Hippocampal formation (tissue), 2 donors: ENCODE measurements at places on chromosomes 7 and 10.

GRCh38 chr10:88964869-88965415 is 12.4 kb upstream of the ACTA2 start:
- DNase-seq, result no peak

DNA sequence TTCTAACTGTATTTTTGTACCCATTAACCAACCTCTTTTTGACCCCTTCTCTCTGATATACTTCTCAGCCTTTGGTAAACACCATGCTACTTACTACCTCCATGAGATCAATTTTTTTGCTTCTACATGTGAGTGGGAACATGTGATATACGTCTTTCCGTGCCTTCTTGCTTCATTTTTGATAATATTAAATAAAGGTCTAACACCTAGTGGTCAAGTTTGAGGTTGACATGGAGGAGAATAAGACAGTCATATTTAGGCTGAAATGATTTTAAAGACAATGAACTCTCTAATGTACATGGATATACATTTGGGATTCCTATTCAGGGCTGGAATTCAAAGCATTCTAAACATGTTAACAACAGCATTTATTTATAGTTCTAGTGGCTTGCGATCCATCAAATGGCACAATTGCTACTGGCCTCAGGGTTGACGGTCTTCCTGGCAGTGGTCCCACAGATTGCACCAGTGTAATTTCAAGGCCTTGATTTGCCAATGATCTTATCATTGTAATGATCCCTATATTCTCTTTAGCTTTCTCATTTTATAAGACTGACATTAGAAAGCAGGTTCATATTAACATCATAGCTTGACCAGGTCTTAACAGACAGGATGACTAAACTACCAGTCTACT is 315.9 kb upstream of the ETV1 start:
- no peak for DNase-seq

DNA sequence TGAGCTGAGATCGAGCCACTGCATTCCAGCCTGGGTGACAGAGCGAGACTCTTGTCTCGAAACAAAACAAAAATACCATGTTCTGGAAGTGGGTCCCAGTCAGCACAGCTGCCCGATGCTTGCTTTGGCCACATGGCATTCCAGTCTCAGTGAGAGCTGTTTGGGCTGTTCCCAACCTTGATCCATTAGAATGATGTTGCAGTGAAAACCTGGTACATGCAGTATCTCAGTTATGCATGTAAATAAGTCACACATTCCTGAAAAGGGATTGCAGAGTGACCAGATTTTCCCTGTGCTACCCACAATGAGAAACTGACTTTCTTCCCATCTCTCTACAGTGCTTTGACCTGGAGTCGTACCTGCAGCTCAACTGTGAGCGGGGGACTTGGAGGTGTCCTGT is 15.4 kb downstream of the ZMIZ2 start:
- no peak for DNase-seq

- DNase-seq, result no peak
Observed at GRCh38 chr10:824946-825345, 106.6 kb downstream of the LARP4B start.

GRCh38 chr7:1696671-1697498 is 26.8 kb downstream of the ELFN1 start:
- DNase-seq, result no peak

DNA sequence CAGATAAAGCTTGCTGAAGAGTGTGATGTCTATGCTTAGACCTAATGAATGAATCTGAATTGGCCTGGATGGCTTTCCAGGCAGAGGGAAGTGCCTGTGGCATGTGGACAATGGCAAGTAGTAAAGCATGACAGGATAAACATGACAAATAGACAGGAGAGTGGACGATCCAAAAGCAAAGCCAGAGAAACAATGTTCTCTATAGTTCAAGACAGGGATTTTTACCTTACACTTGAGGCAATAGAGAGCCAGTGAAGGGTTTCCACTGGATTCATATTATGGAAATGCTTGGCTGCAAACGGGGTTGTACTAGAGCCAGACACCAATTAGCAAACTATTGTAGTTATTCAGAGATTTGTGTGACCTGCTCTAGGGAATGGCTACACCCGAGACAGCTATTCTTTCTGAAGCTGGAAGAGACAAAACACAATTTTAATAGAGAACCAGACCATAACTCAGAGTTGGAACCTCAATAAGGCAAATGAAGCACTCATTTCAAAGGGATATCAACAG is 2.3 kb downstream of the AGMO start:
- no peak for DNase-seq

GRCh38 chr7:131173145-131173890 is 154.4 kb upstream of the MKLN1 start:
- DNase-seq, result no peak

GRCh38 chr7:91512958-91513357 is 248.7 kb downstream of the FZD1 start:
- no peak for DNase-seq

DNA sequence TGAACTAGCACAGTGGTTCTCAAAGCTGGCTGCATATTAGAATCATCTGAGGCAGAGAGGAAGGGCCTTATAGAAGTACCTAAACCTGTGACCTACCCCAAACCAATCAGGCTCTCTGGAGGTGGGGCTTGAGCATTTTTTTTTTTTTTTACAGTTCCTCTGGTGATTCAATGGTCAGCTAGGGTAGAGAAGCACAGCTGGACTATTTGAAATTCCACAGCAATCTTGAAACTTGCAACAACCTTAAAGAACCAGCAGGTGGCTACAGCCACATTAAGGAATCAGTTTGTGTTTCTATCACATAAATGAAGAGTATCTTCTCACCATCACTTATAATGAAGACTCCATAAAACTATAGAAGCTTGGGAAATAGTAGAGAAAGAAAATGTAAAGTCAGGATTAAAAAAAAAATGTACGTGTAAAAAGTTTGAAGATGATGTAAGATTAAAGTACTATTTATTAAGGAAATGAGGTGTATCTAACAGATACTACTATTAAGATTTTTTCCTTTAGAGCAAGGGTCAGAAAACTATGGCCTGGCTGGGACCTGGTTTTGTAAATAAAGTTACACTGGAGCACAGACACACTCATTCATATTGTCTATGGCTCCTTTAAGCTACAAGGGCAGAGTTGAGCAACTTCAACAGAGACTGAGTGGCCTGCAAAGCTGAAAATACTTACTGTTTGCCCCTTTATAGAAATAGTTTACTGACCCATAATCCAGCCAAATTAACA is 3.8 kb downstream of the RTKN2 start:
- DNase-seq, result no peak

- no peak for DNase-seq
Observed at GRCh38 chr7:134584290-134584689, 35.4 kb downstream of the AKR1B15 start.

DNA sequence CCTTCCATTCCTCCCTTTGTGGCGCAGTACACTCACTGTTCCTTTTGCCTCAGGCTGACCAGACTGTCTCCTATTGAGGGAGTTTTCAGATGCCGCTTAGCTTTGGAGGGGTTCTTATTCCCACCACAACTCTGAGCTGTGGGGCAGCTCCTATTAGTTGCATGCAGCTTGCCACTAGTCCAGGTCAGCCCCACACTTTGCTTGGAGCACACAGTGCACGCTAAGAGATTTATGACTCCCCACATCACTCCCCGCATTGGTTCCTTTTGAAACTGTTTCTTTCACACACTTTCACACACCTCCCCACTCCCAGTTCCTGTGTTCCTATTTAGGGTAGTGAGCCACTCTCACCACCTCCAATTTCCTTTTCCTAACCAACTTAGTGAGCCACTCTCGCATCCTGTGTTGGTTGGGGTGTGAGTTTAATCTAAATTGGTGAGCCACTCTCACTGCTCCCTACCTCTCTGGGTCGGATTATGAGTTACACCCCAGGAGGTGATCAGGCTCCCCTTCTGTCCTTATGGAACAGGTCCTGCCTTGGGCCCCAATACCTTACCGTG is 10.4 kb upstream of the ZNF485 start:
- DNase-seq, result no peak

- DNase-seq, result no peak
Observed at GRCh38 chr10:18204039-18204835, 64.0 kb downstream of the CACNB2 start.

GRCh38 chr7:44489955-44490350 is 505 bp downstream of the NUDCD3 start:
- DNase-seq, result no peak

DNA sequence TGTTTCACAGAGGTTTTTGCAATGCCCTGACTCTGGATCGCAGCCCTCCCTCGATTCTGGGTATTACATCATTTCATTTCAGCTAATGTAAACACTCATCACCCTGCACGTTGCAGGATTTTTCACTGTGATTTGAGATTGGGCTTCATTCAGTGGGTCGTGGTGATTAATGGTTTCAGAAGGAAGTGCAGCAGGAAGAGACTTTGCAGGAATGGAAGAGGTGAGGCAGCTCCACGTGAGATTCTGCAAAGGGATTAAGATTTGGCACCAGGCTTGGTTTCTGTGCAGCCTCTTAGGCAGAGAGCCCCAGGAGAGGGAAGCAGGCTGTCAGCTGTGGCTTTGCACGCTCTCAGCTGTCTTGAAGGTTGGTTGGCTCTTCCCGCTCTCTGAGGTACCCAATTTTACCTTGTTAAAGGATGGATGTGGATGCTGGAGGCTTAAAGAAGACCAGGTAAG is 95.2 kb downstream of the PLCE1 start:
- DNase-seq, result no peak

DNA sequence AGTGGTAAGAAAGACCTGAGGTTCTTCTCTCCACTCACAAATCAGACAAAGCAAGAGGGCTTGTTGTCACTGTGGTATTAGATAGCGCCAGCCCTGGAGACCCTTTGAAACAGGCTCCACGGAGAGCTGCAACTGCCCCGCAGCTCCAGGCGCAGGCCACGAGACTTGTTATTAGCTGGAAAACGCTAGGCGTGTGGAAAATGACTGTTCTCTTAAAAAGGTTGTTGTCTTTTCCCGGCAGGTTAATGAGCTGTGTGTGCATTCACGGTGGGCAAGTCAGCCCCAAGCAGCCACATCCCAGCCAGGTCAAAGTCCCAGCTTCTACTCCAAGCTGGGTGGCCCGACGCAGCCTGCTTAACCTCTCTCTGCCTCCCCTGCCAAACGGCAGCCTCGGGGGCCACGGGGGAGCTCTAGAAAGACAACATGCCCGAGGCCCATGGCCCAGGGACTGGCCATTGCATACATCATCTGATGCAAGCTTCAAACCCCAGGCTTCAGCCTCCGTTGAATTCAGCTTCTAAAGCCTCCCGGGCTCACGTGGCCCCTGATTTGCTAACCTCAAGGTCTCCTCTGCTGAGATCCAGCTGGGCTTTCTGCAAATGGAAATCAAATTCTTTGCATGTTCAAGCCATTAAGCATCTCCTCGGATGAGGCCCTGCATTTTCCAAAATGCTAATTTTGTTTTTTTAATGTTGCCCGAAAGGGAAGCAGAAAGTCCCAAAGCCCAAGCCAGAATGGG is 61.3 kb upstream of the DNAAF5 start:
- DNase-seq, result no peak

DNA sequence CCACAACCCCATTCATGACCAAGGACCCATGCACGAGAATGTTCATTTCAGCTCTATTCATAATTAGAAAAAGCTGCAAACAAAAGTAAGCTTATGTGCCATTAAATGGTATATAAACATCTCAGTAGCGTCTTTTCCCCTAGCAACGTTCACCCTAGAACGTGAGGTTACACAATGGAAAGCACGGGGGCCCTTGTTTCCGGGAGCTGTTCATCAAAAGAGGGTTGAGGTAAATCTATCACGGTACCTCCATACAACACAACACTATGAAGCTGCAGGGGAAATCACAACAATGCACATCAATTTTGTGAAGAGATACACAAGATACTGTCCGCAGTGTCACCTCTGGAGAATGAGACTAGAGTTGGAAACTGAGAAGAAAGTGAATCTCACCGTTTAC is 80.9 kb upstream of the DDC start:
- DNase-seq, result no peak

- DNase-seq, result no peak
Observed at GRCh38 chr7:36456138-36456537, 66.5 kb downstream of the ANLN start.

GRCh38 chr7:36620166-36620708 is 104.1 kb downstream of the AOAH start:
- no peak for DNase-seq

- DNase-seq, result no peak
Observed at GRCh38 chr7:99672573-99672972, 7.2 kb downstream of the CYP3A5 start.

DNA sequence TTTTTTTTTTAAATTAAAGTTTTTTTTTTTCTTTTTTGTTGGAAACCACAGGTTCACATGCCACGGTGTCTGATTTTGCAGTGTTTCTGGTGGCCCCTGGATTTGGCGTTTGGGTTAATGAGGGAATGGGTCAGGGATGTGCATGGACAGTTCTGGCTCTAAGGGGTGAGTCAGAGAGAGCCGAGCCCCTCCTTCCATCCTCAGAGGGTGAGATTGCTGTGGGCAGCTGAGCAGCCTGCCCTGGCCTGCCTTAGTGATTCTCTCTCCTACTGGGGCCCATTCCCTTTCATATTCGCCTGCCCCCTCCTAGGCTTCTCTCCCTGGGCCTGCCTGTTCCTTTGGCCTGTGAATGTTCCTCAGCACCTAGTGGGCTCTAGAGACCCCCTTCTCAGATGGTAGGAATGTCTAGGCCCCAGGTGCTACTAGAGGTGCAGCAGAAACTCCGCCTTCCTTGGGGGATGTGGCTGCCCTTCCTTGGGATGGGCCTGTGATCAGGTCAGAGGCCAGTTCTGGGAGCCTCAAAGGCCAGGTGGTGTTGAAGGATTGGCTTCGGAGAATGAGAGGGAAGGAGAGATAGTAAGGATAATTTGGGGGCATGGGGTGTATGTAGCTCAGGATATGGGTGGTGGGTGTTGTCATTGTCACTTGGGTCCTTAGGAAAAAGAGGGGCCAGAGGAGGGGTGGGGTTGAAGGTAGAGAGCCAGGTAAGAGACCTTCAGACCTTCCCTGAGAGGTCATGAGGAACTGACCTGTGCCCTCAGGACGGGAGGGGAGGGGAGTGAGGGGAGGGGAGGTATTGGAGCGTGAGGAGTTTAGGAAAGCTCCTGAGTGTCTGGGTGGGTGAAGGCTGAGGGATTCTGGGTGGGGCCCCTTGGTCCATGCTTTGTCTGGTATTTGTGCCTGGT is 19.8 kb downstream of the TSPAN14 start:
- no peak for DNase-seq

DNA sequence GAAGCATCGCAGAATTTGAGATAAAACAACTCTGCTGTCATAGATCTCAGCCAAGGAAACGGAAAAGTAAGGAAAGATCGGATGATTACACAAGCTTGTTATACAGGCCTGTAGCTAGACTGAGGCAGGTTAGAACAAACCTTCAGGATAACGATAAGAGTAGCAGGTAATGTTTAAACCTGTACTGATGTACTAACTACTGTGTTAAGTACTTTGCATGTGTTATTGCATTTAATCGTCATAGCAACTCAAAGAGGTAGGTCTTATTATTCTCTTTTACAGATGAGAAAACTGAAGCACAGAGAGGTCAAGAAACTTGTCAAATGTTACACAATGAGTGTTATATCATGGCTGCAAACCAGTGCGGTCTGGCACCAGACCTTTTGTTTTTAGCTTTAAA is 352.5 kb downstream of the GPAM start:
- no peak for DNase-seq

GRCh38 chr7:523347-524336 is 4.0 kb upstream of the PDGFA start:
- no peak for DNase-seq

DNA sequence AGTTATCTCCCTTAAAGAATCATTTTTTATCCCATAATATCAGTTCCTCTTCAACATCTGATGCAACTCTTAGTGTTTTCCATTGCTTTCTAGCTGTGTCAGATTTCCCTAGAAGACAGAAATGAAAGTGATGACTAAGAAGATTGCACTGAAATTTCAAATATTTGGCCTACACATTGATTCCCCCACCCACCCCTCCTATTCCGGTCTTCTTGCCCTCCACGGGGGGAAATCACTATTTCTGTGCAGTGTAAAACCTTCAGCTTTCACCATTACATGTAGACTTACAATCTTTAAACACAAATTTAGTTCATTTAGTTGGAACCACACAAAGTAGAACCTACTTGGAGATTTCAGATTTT is 63.7 kb upstream of the IL6 start:
- DNase-seq, result no peak
